Stimulated activated CD4-positive, alpha-beta T cell treated with anti-CD3 and anti-CD28 coated beads, Interleukin-12 subunit alpha, Interleukin-12 subunit beta, amount 100 ng/mL, for 4 hours (primary cell): ENCODE measurements at places on chromosomes 6 and 20.

DNA sequence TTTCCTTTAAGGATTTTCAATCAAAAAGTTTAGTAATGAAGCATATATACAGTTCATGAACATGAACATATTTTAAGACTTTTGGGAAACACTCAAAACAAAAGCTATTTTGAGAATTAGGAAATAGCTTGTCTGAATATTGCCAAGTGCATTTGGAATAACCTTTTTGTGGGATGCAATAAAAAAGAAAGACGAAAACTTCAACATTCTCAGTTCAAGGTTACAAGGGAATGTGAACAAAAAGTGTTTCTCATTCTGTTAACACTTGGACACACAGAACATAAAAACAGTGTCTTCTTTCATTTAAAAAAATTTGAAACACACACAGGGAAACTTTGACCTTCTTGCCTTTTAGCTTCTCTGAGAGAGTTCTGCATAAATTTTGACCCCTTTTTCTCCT is 72.7 kb upstream of the TCF21 start:
- no peak for DNase-seq

- no peak for DNase-seq
These were observed 289.4 kb downstream of the PRL start for GRCh38 chr6:22007469-22007868.

DNA sequence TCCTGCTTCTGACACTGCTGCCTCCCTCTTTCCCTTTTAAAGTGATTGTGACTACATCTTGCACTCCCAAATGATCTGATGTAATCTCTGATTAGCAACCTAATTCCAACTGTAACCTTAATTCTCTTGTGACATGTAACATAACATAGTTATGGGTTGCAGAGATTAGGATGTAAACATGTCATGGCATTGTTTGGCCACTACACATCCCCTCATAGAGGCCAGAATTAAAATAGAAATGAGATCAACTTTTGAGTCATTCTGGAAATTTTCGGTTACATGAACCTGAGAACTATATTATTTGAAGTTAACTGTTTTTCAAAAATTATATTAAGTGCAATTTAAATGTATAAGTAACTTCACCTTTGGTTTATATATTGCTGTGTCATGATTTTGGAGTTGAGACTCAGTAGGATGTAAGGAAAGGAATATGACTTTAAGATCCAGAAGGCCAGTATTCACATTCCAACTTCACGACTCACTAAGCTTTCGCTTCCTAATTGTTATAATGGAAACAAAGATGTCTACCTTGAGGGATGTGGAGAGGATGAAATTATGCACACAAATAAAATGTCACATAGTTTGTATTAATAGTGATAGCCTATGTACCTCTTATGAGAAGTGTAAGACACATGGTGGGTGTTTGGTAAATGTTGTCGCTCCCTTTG is 611.9 kb upstream of the MAP3K7 start:
- DNase-seq, result no peak

GRCh38 chr6:159047891-159048685 is 3.3 kb upstream of the TAGAP start:
- DNase-seq, result no peak

DNA sequence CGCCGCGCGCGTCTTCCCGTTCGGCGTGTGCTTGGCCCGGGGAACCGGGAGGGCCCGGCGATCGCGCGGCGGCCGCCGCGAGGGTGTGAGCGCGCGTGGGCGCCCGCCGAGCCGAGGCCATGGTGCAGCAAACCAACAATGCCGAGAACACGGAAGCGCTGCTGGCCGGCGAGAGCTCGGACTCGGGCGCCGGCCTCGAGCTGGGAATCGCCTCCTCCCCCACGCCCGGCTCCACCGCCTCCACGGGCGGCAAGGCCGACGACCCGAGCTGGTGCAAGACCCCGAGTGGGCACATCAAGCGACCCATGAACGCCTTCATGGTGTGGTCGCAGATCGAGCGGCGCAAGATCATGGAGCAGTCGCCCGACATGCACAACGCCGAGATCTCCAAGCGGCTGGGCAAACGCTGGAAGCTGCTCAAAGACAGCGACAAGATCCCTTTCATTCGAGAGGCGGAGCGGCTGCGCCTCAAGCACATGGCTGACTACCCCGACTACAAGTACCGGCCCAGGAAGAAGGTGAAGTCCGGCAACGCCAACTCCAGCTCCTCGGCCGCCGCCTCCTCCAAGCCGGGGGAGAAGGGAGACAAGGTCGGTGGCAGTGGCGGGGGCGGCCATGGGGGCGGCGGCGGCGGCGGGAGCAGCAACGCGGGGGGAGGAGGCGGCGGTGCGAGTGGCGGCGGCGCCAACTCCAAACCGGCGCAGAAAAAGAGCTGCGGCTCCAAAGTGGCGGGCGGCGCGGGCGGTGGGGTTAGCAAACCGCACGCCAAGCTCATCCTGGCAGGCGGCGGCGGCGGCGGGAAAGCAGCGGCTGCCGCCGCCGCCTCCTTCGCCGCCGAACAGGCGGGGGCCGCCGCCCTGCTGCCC is 1.1 kb downstream of the SOX4 start:
- DNase-seq, result peak; percentile 25

- DNase-seq, result no peak
These were observed 1.9 kb upstream of the NR2E1 start for GRCh38 chr6:108163644-108164542.

DNA sequence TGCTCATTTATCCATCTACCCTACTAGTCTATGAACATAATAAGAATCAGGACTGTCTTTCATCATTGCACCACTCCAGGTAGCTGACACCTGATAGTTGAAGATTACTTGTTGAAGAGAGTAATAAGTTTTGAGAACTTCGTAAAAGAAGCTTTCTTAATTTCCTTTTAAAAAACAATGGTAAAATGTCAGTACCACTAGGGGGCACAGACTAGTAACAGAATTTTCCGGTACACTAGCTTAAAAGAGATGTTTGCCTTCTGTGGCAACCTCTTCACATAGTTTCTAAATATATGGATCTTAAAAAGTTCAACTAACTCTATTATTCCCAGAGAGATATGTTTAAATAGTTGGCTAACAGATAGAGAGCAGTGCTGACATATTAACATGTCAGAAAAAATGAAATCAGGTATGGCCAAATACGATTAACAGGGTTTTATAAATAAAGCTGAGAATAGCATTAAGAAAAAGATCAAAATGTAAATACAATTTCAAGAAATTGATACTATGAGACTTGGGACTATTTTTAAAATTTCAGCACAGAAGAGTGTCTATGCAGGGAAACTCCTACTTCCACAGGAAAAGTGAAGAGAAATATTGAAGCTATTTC is 5.4 kb upstream of the KCNQ5 start:
- DNase-seq, result no peak
